GM19239 (cell line): ENCODE measurements at places on chromosomes 7 and 10.

GRCh38 chr10:48456808-48457761 is 147.8 kb downstream of the ARHGAP22 start:
- no peak for DNase-seq

DNA sequence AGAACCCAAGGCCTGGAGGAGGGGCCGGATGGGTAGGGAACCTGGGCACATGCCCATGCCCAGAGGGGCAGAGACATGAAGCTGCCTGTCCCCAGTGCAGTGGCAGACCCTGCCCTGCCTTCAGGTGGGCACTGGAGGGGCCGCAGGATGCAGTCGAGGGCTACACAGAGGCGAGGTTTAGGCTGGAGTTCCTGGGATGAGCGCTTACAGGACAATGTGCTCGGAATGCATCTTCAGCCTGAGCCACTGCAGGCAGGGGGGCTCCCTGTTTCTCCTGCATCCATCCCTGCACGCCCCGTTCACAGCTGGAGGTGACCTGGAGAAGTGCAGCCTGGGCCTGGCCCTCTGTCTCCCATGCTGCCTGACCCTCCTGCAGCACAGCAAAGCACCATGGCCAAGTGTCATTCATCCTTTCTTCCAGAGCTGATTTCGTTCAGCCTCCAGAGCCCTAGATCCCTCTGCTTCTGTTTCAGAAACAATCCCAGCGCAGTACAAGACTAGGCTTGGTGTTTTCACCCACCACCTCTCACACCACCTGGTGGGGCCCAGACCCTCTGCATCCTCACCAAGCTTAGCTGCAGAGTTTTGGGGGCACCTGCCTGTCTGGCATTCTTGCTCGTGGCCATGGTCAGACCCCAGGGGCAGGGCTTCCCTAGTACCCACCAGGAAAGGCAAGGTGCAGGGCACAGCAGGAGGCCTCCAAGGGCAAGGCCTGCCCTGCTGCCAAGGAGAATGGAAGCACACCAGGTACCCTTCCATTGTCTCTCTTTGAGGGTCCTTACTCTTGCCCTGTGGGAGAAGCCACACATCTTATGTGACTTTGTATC is 311.9 kb downstream of the TCERG1L start:
- no peak for DNase-seq

GRCh38 chr7:88092676-88092999 is 127.2 kb downstream of the SRI start:
- DNase-seq: no peak

- DNase-seq: no peak
These were observed 19.6 kb downstream of the NOC3L start for GRCh38 chr10:94343151-94343550.

- no peak for DNase-seq
These were observed 183.9 kb downstream of the LRRN3 start for GRCh38 chr7:111274857-111275256.

GRCh38 chr10:35691522-35692236 is 49.6 kb upstream of the FZD8 start:
- DNase-seq: no peak

- DNase-seq: no peak
These were observed at the start of gene WDR86 for GRCh38 chr7:151409667-151410404. WDR86 (minus strand) TSS chr7:151410038; CDS start chr7:151409589, 449 bp downstream.

- DNase-seq: no peak
These were observed 380 bp upstream of the AGBL3 start for GRCh38 chr7:134985894-134986362.

- no peak for DNase-seq
These were observed 627 bp downstream of the DUSP5 start for GRCh38 chr10:110498087-110498981.

- no peak for DNase-seq
These were observed 167.4 kb downstream of the GNAI1 start for GRCh38 chr7:80302078-80302477.

- DNase-seq: no peak
These were observed 18.3 kb downstream of the GOT1 start for GRCh38 chr10:99412099-99412498.

- no peak for DNase-seq
These were observed 36.0 kb upstream of the GLI3 start for GRCh38 chr7:42272793-42273665.

GRCh38 chr7:25967278-25968204 is 184.5 kb upstream of the NFE2L3 start:
- peak; percentile 24 for DNase-seq
